Thoracic aorta (tissue), 2 donors: ENCODE measurements at places on chromosomes 16 and 17. TPM values are rescaled to one million over a fixed set of nuclear protein-coding genes. Genes with fewer than 3 reads are reported as not detected.

CUEDC1 gene
- 93.1 TPM for total RNA-seq

TAF1C gene
- 75.9 TPM for total RNA-seq

MARVELD3 gene
- not detected for total RNA-seq

TNP2 gene
- not detected for total RNA-seq

EVPLL gene
- not detected for total RNA-seq

CFAP52 gene
- not detected for total RNA-seq

KRTAP4-3 gene
- not detected for total RNA-seq
